ENCODE measurements at places on chromosomes 5 and 9.

DNA sequence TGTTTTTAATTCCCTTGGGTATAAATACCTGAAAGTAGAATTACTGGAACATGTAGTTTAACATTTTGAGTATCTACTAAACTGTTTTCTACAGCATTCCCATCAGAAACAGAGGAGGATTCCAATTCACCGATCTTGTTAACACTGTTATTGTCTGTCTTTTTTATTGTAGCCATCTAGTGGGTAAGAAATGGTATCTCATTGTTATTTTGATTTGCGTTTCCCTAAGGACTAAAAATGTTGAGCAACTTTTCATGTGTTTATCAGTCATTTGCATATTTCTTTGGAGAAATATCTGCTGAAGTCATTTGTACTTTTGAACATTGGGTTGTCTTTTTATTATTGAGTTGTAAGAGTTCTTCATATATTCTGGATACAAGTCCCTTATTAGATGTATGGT lies 135.2 kb upstream of the NFIL3 start:
- no peak for DNase-seq

GRCh38 chr9:137956688-137957385 lies 79.3 kb downstream of the CACNA1B start:
- no peak for DNase-seq

DNA sequence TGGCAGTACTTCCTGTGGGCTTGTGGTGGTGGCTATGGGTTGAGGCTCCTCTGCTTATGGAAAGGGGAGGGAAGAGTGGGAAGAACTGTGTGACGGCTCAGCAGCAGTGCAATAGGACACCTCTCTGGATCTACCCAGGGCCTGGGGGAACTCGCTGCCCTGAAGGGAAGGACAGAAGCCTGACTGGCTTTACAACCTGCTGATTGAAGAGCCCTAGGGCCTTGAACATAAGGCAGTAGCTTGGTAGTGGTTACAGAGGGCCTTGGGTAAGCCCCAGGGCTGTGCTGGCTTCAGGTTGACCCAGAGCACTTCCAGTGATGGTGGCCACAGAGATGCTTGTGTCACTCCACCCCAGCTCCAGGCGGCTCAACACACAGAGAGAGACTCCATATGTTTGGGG lies 5.5 kb downstream of the CCIN start:
- DNase-seq: no peak

DNA sequence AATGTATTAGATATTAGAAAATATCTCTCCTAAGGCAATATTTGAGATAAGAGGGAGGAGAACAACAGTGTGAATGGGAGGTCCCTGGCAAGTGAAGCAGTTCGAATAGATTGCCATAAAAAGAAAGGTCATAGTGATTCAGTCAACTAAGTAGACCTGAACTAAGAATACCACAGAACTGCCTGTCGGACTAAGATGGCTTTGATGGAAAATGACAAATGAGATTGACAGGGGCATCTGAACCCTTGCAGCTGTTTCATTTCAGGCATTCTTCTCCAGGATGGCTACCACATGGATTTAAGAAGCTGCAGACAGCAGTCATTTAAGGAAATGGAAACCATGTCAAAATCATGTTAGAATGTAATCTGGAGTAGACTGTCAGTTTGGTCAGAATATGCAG lies 308.4 kb upstream of the MEF2C start:
- no peak for DNase-seq

GRCh38 chr9:83920469-83920926 lies 734 bp downstream of the KIF27 start:
- no peak for DNase-seq

DNA sequence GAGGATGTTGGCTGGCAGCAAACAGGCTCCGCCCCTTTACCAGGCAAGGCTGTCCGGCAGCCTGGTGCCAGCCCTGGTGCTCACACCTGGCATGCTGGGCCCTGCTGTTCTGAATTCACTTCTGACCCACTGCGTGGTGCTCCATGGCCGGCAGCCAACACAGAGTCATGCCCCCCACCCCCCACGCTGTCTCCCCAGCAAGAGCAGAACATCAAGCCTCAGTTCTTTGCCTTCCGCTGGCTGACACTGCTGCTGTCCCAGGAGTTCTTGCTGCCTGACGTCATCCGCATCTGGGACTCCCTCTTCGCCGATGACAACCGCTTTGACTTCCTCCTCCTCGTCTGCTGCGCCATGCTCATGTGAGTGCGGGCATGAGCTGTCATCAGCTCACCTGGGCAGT lies 12.6 kb upstream of the ENDOG start:
- DNase-seq: no peak

- no peak for DNase-seq
Measured at GRCh38 chr5:10762776-10763500, 1.9 kb upstream of the DAP start.

DNA sequence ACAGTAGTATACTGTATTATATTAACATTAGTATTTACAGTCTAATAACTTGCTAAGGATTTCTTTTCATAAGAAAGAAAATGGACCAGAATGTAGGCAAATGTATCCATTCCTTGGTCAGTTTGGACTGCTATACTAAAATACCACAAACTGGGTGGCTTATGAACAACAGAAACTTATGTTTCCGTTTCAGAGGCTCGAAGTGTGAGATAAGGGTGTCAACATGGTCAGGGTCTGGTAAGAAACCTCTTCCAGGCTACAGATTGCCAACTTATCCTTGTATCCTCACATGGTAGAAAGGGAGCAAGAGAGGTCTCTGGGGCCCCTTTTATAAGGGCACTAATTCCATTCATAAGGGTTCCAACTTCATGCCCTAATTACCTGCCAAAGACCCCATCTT lies 9.2 kb upstream of the ESM1 start:
- DNase-seq: no peak

- DNase-seq: no peak
Measured at GRCh38 chr9:91746904-91747303, 203.1 kb downstream of the ROR2 start.

DNA sequence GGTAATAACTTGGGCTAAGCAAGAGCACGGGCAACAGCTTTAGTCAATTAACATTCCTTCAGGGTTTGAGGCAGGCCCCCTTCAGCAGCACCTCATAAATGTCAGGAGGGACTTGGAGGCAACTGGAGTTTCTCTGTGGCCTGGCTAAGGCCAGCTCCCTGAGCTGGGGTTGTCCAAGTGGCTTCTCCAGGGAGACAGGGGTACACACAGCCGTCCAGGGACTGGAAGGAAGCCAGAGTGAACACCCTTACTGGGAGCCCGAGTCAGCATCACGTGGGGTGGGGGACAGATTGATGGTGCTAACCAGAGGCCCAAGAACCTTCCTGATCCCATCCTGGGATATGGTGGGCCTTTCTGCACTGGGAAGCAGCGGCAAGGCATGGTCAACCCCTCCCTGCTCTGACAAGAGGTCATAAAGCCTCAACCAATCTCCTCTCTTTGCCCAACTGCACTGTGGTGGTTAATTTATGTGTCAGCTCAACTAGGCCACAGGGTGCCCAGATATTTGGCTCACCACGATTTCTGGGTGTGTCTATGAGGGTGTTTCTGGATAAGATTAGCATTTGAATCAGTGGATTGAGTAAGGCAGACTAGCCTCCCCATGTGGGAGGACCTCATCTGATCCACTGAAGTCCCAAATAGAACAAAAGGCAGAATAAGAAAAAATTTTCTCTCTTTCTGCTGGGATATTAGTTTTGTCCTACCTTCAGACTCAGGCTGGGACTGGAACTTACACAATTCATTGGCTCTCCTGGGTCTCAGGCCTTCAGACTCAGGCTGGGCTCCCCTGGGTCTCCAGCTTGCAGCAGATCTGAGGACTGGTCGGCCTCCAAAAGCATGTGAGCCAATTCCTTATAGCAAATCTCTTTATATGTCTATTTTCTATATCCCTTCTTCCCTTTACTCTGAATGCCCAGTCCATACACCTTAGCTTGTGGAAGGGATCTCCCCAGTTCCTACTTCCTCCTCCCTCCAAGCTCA lies 127.2 kb upstream of the LARP1 start:
- DNase-seq: no peak

DNA sequence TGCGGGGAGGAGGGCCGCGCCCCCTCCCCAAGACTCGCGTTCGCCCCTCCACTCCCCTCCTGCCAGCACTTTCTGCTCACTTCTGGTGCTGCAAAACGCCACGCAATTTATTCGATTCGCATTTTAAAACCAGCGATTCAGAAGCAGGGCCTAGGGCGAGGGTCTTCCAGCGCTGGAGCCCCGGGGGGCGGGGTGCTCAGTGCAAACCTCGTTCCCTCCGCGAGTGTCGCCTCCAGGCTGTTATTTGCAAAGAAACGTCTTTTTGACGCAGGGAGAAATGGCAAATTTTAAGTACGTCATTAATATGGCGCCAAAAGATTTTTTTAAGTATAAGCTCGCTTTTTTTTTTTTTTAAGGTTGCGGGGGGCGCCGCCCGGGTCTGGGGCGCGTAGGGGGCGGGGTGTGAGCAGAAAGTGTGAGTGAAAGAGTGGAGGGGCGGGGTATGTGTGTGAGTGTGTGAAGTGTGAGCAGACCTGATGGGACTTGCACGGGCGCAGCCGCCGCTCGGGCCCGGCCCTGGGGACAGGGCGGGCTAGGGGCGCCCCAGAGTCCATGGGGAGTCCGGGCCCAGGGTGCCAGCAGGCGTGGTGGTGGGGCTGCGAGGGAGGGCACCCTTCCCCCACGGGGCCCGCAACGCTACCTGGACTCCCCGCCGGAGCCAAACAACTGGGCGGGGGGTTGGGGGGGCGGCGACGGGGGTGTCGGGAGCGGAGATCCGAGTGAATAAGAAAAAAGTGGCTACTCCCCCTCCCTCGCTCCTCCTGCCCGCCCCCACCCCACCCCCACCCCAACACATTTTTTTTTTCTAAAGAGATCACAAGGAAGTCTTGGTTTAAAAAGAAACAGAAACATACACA lies at the start of gene JADE2:
JADE2 (plus strand) TSS at position 845 of the 857 bp plus-strand sequence. CDS start 10,188 bp downstream, outside the sequence.
- peak; percentile 74 for DNase-seq

DNA sequence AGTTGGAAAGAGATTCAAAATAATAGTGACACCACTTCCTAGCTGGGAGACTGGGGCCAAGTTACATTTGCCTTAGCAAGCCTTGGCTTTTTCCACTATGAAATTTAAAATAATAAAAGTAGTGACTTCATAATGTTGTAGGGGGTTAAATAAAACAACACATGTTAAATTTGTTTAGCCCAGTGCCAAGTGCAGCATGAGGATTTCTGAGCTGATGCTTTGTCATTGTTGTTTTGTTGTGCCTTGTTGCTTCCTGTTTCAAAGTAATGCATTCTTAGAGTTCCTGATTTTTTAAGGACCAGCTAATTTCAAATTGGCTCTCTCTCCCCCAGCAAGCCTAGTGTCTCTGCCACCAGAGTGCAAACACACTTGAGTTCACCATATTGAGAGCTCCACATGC lies 270.7 kb upstream of the PAPPA start:
- no peak for DNase-seq

DNA sequence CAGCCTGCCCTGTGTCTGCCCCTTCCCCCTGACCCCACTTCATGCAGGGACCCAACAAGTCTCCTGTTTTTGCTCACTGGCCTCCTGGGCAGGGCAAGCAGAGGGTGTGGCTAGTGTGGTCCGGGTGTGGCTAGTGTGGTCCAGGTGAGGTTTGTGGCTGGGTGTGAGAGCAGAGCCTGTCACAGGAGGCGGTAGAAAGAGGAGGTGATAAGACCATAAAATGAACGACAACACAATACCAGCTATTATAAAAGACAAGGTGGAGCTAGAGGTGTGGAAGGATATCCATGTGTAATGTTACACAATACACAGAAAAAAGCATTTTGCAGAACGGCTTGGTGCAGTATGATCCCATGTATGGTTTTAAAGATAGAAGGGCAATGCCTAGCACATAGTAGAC lies 23.3 kb downstream of the SPRY4 start:
- DNase-seq: no peak

DNA sequence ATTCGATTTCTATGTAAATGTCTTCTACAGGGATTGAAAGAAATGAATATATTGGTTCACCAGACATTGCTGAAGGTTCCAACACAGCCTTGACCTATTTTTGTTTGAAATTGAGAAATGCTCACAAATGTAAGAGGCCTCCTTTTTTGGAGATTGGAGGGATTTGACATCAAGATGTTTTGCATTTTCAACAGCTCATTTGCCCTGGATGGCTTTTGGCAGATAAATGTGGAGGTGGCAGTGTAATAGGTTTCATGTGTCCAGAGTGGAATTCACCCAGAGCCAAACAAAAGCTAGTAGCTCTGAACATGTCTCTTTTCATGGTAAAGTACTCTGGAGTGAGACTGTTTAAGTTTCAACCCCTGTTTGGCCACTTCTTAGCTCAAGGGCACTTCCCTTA lies 77.3 kb downstream of the PALM2AKAP2 start:
- no peak for DNase-seq

DNA sequence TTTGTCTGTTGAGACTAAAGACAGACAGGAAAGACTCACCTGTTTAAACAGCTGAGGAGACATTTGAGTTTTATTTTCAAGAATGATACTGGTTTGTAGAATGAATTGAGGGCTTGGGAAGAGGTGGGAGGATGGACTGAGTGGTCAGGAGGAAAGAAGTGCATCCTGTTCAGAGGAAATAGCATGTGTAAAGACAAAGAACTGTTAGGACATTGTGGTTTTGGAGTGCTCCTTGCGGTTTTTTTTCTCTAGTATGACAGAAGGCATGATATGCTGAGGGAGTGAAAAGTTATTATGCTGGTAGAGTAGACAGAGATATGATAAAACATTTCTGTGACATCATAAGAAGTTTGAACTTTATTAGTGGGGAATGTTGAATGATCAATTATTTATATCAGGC lies 270.7 kb upstream of the ELAVL2 start:
- DNase-seq: no peak

GRCh38 chr5:132776131-132776937 lies 705 bp downstream of the SEPTIN8 start:
- DNase-seq: no peak

GRCh38 chr5:154470137-154470536 lies 7.9 kb downstream of the HAND1 start:
- no peak for DNase-seq

DNA sequence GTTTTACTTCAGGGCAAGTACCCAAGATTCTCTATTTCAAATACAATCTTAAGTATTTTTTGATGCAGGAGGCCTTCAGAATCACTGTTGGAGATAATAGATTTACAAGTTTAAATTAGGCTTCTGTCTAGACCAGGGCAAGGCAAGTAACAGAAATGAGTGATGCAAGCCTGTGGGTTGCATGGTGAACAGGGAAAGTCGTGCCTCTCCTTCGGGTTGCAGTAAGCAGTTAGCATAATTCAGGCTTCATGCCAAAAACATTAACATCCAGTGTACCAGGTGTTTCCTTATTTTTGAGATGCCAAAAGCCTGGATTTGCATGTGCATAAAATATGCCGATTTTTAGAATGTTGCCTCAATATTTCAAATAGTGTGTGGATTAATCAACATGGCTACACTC lies 369.0 kb downstream of the CAAP1 start:
- DNase-seq: no peak
